ENCODE measurements at places on chromosomes 6 and 20.

- DNase-seq, result no peak
Measured at GRCh38 chr6:70221025-70221714, 81.7 kb downstream of the COL9A1 start.

DNA sequence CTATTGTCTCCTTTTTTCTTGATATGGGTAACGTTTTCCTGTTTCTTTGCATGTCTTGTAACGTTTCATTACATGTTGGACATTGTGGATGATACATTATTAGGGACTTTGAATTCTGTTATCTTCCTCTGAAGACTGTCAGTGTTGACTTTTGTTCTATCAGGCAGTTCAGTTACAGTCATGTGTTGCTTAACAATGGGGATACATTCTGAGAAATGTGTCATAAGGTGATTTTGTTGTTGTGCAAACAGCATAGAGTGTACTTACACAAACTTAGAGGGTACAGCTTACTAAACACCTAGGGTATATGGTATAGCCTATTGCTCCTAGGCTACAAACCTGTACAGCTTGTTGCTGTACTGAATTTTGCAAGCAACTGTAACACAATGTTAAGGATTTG lies 64.7 kb downstream of the AK9 start:
- no peak for DNase-seq

DNA sequence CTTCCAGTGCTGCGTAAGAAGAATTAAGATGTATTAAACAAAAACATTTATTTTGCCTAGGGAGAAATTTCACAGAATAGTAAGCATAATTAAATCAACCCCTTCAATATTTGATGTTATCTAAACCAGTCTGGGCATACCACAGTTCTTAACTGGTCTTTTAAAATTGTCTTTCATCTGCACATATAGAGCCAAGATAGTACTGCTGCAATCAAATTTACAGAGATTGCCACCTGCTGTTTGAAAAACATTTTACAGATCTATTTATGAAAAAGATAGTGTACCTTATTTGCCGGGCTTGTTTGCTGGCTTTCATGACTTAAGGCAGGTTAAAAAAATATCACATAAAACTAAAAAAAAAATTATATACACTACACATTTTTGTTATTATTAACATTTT lies 323.2 kb downstream of the ADGRB3 start:
- DNase-seq, result no peak

- DNase-seq, result no peak
Measured at GRCh38 chr20:37997516-37997915, 35.7 kb downstream of the TTI1 start.

- no peak for DNase-seq
Measured at GRCh38 chr20:52404671-52405070, 213.1 kb upstream of the ZFP64 start.

GRCh38 chr20:14647016-14647415 lies 309.6 kb upstream of the FLRT3 start:
- DNase-seq, result no peak

- DNase-seq, result no peak
Measured at GRCh38 chr6:43979525-43979924, 147.7 kb downstream of the MRPL14 start.

DNA sequence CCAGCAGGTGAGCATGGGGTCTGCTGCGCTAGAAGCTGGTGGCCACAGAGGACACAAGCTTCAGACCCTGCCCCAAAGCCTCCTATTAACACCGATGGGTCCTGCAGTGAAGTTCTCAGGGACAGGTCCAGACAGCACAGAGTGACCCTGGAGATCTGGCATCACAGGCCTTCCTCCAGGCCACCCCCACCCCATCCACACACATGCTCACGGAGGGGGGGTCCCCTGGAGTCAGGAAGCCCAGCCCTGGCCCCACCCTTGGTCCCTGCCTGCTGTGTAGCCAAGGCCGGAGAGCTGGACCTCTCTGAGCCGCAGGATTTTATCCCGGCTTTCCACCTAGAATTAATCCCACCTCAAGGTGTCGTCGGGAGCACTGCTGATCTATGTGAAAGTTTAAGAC lies 167.3 kb downstream of the TAF4 start:
- DNase-seq, result no peak

DNA sequence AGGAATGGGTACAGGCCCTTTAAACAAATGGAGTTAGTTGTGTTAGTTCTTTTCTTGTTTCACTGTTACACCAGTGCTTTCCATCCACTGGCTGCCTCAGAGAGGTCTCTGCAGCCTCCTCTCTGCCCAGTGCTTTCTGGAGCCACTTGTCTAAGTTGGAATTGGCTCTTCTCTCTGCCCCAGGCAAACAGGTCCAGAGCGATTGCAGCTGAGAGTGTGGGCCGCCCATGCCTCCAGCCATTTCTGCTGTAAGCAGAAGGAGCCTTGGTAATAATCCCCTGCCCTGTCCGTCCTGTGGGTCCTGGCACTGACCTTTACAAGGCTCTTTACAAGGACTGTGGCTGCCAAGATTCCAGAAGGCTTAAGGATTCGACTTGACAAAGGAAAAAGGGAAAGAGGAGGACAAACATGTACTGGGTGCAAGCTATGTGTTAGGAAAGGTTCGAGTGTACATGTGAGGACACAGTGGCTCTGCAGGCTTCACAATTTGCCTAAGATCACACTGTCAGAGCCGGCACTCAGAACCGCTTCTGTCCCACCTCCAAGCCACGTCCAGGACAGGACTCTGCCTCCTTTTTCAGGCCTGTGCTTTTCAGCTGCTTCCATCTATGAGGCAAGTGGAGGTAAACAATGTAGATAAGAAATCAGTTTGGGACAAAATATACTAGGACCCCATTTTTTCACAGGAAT lies 88.5 kb downstream of the POPDC3 start:
- no peak for DNase-seq

- no peak for DNase-seq
Measured at GRCh38 chr6:151197556-151197955, 42.2 kb upstream of the AKAP12 start.
